ENCODE measurements at places on chromosomes 5 and 9.

GRCh38 chr5:124654418-124654817 is 92.0 kb downstream of the ZNF608 start:
- no peak for DNase-seq

DNA sequence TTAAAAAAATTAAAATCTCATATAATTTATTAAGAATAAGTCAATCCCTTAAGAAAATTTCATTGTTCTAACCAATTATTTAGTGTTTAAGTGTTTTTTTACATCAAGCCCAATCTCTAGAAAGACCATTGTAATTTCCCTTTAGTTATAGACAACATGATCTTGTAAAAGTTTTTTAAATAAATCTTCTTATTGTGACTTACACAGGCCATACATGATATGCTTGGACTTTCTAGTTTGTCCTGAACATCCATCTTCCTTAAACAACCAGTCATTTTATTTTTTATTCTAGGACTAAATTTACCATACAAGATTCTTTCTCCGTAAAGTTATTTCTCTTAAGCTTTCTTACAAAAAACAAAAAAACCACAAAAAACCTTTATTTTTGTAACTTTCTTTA is 126.5 kb upstream of the MAST4 start:
- DNase-seq = no peak

DNA sequence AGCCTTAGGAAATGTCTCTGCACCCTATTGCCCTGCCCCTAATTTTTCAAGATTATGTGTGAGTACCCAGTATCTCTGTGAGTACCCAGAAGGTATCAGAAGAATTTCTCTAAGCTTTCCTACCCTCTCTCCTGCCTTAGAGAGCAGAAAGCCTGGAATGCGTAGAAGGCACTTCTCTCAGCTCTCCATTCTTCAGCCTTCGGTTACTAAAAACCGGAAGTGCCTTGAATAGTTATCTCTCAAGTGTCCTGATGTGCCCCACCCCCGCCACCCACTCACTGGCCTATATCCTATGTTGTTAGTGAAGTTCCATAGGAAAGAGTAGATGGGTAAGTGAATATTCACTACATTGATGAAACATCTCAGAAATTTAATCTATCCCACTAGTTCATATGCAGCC is 210.7 kb upstream of the CDH10 start:
- no peak for DNase-seq

DNA sequence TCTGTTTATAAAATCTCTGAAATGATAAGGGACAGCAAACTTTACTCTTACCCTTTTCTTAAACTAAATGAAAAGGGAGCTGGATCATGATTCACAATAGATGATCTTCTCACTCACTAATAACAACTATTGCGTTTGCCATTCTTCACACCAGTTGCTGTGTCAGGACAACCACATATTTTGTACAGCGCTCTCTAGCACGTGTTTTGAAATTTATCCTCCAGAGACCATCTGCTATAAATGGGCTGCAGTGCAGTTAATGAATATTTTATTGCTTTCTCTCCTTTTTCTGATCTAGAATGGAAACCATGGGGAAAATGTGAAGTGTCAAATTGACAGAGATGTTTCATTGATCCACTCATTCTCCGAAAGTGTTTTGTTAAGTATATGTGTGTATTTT is 258.4 kb upstream of the CCNH start:
- DNase-seq = no peak

DNA sequence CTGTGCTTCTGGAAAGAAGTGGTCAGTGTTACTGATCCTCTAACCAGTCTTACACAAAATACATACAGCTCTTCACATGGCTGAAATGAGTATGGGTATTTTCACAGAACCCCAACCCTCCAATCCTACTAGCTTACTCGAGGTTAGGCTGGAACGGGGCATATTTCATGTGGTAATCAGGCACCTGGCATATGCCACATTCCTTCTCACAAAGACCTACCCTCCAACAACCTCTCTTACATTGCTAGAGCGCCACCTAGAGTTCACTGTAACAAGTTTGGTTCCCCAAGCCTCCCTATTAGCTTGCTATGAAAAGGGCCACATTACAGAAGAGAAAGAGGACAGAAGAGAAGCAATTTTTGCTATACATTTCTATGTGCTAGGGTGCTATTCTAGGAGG is 597.3 kb downstream of the PRELID2 start:
- peak; percentile 48 for DNase-seq

GRCh38 chr5:142981886-142982820 is 212.0 kb downstream of the ARHGAP26 start:
- peak; percentile 48 for DNase-seq

GRCh38 chr9:8574846-8575245 is 775.3 kb upstream of the DMAC1 start:
- DNase-seq = no peak

DNA sequence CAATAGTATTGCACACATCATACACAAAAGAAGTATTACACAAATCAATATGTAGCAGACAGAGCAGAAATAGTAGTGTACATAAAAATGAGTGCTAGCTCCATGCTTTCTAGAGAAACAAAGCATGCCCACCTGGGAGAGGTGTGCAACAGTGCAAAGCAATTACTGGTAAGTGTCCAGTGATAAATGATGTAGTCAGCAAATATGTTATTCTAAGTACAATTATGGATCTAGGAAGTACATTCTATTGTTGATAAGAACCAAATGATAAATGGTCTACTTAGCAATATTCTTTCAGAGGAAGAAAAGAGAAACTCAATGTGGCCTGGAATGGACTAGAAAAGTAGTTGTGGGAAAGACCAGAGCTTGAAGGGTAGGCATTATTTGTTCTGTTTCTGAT is 188.6 kb downstream of the HINT1 start:
- DNase-seq = no peak

GRCh38 chr9:118009614-118010013 is 305.4 kb downstream of the TLR4 start:
- no peak for DNase-seq

GRCh38 chr9:137277329-137278041 is at the start of gene TOR4A:
Gene TOR4A (plus strand): TSS chr9:137277726. CDS start chr9:137278690, 964 bp downstream.
- DNase-seq = peak; percentile 91

DNA sequence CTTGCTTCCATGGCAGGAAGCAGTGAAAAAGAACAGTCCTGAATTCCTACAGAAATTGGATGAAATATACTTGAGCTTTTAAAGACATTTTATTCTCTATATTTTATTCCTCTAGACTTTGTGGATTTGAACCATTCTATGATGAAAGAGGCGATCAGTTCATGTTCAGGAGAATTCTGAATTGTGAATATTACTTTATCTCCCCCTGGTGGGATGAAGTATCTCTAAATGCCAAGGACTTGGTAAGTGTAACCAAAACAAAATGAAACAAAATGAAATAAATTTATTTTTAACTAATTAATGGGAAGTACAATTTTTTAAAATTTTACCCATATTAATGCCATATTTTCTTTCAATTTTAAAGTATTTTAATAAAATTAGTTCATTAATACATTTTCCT is 34.1 kb downstream of the STARD4 start:
- DNase-seq = no peak

- DNase-seq = no peak
These were observed 46.5 kb upstream of the FAT2 start for GRCh38 chr5:151637676-151638075.

DNA sequence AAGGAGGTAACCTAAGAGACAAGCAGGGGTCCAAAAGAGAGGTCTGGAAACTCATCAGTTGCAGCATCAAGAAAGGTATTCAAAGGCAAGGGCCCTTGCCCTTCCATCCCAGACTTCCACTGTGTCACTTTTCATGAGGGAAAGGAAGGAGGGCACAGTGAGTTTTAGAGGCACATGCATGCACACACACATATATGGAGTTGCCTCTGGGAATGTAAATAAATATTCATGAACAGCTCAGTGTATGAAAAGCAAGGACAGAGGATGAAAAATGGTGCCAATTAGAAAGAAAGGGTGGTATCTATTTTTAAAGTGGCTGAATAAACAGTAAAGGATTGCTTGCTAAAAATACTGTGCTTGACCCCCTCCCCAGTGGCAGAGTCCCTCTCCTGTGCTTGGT is 105.3 kb upstream of the LRRTM2 start:
- no peak for DNase-seq

GRCh38 chr5:53671447-53671846 is 111.0 kb downstream of the NDUFS4 start:
- no peak for DNase-seq

- no peak for DNase-seq
These were observed 128.1 kb upstream of the NUDT12 start for GRCh38 chr5:103690676-103691075.

DNA sequence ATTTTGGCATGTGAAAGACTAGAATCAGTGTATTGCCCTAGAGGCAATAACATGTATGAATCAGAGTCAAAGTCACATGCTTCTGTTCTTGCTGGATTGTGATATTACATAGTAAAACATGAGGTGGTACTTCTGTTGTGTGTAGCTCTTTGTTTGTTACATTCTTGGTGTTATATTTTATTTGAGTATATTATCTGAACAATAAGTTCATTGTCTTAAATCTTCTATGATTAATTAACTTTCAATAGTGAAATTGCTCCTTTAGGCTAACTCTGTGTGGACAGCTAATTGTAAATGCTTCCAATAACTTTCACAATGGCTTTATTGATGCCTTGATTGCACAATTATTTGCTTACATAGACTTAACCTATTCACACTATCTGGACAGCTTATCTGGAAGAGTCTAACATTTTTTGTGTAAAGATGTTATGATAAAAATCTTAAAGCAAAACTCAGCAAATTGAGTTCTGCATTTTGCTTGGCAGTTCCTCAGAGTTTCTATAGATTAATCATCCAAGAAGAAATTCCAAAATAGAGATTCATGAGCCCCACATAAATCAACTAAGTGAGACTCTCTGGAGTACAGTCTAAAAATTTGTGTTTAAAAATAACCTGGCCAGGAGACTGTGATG is 239.6 kb upstream of the TUSC1 start:
- no peak for DNase-seq

DNA sequence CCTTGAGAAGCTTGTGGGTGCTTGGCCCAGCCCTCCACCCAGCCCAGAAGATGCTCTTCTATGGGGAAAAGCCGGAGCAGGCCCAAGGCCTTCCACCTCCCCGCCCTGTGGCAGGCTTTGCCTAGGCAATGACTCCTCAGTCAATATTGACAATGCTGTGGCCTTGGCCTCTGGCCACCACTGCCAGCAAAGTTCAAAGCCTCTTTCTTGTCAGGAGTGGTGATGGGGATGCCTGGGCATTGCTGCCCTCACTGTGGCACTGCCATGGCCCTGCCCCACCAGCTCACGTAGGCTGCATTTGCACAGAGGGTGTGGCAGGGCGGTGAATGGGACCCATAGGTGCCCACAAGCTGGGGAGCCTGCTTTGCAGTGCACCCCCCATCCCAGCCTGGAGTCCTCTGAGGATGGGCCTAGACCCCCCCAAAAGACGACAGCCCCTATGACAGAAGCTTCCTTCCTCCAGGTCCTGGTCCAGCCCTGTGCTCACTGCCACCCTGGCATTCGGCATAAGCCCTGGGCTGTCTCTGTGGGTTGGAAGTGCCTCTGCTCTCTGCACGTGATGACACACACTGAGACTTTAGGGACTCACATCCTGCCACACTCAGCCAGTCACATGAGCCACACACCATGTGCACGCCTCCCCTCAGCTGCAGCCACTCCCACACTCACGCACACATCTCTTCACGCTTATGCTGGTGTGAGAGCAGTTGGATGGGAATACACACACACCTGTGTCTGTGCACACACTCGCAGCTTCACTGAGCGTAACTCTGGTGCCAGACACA is 31.1 kb downstream of the MORN5 start:
- no peak for DNase-seq

DNA sequence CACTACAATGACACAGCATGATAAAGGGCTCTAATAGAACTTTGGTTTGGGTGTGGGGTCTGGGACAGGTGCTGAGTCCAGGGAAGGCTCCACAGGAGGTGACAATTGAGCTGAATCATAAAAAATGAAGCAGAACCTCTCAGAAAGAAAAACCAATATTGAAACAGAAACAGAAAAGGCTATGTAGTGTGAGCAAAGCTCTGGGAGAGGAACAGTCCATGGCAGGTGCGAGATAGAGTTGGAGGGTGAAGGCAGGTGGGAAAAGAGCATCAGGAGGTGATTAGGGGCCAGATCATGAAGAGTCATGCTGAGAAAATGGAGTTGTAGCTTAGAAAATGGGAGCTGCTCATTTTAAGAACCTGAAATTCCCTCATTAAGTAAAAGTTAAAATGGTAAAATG is 164.9 kb downstream of the KCTD16 start:
- DNase-seq = no peak

DNA sequence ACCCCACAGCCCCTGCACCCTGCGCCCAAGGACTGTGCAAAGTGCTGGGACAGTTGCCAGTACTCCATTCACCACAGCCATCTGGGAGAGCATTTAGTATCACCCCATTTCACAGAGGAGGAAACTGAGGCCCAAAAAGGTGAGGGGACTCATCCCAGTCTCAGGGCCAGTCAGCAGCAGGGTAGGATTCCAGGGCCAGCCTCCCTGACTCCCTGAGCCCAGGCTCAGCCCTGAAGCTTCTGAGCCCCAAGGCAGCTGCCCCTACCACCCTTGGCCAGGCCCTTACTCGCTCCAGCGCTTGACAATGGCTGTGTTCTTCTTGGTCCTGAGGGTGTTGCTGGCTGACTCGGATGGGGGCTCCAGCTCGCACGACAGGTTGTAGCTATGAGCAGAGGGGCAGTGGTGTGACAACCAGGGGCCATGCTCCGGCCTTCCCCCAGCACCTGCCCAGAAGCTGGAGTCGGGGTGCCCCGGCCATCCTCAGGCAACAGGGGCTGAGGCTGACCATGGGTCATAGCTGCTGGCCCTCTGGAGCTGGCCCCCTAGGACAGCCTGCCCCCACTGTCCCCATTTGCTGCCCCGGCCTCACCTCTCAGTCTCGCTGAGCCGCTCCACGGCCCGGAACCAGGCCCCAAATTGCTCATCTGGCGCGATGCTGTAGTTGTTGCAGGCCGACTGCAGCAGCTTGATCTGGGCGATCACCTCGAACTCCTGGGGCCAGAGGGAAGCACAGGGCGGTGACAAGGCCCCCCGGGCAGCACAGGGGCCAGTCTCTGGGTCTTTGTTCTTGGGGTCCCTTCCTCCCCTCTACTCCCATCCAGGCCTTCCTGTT is 18.6 kb downstream of the RALGDS start:
- no peak for DNase-seq

DNA sequence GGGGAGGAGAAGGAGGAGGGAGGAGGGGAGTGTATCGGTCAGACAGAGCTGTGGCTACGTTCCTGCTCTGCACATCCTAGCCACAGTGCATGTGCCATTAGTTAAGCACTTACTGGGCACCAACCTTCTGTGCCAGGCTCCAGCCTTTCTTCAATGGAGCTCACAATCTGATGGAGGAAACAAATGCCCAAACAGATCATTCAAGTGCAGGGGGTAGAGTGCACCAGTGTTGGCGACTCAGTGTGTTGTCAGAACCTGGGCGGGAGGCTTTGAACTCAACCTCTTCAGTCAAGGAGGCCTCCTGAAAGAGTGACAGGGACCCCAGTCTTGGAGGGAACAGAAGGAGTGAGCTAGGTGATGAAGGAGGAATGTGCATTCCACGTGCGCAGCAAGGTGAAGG is 51.9 kb upstream of the SHB start:
- DNase-seq = no peak

DNA sequence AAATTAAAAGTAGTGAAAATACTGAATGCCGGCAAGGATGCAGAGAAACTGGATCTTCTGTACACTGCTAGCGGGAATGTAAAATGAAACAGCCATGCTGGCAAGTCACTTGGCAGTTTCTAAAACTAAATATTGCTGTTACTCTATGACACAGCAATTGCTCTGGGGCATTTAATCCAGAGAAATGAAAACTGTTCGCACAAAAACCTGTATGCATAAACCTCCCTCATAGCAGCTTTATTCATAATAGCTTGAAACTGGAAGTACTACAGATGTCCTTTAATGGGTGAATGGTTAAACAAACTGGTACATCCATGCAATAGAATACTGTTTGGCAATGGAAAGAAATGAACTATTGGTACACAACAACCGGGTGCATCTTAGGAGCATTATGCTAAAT is 167.2 kb downstream of the ARHGAP26 start:
- DNase-seq = no peak
